ENCODE measurements at places on chromosomes 1 and 21.
A peak's percentile ranks its signal among the peaks of the same experiment; 100 is the strongest.

DNA sequence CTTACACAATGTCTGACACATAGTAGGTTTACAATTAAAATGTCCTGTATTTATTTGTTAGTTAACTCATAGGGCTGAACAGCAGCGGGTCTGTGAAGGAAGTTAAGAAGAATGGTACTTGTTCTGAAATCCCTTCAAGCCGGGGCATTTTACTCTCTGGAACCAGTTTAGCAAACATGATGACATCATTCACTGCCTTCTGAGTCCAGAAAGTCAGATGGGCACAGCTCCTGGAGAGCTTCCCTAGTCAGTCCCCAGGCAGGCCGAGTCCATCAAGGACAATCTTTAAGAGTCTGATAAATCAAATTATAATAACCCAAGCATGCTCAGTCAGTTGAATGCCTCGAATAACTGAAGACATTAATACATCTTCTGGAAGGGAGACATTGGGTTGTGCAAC lies 125.4 kb upstream of the DAB1 start:
- DNase-seq: no peak

GRCh38 chr1:112257043-112257835 lies 138.8 kb upstream of the CTTNBP2NL start:
- DNase-seq: no peak

DNA sequence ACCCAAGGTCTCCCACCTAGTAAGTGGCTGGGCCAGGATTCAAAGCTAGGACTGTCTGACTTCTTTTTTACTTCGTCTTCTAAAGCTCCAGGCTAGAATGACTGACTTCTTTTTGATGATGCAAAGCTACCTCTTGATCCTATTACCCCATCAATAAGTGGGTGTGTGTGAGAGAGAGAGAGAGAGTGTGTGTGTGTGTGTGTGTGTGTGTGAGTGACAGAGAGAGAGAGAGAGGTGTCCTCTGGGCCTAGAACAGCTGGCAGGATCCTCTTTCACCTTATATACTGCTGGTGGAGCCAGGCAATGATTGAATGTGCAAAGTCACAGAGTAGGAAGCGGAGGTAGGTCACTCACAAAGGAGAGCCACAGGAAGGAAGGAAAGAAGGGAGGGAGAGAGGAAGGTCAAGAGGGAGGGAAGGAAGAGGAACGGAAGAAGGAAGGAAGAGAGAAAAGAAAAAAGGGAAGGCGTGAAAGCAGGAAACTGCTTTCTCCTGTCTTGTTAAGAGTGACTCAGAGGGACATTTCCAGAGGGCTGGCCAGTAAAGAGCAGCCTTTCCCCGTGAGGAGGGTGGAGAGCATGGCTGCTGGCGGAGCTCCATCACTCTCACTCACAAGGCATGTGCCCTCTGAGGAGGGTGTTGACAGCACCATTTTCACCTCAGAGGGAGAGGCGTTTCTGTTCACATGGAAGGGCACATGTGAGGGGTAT lies 68.9 kb downstream of the CDC7 start:
- peak; percentile 61 for DNase-seq

DNA sequence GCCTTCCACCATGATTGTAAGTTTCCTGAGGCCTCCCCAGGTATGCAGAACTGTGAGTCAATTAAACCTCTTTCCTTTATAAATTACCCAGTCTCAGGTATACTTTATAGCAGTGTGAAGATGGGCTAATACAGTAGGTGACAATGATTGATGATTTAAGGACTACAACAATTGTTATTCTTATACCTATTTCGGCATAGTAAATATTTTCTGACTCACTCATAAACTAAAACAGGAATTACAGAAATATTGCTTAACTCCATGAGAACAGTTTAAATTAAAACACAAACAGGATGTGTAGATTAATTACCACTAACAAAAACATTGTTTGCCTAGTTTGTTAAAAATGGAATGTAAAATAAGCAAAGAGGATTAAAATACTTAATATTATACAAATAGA lies 839.9 kb downstream of the LTN1 start:
- DNase-seq: no peak

- no peak for DNase-seq
Observed at GRCh38 chr21:43903451-43904091, 38.5 kb downstream of the AGPAT3 start.

GRCh38 chr1:14437417-14437918 lies 161.0 kb upstream of the KAZN start:
- no peak for DNase-seq

GRCh38 chr1:207459008-207459407 lies 4.9 kb downstream of the CR2 start:
- no peak for DNase-seq

DNA sequence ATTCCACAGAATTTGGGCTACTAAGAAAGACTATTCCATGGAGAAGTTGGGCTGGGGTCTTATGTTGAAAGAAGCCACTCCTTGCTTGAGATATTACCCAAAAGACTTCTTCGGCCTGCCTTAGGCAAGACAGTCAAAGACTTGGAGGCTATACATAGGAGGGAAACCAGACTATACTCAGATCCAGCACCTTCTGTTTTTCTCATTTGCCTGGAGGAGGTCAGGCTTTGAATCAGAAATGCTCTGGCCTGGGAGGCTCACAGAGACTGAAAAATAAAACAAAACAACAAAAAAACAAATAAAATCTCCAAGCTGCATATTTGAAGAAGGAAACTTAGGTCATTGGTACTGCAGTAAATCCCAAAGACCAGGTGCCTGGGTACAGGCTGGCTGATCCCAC lies 38.4 kb upstream of the EXOSC10 start:
- DNase-seq: no peak

- DNase-seq: no peak
Observed at GRCh38 chr1:52142220-52143183, 613 bp downstream of the ZFYVE9 start.

DNA sequence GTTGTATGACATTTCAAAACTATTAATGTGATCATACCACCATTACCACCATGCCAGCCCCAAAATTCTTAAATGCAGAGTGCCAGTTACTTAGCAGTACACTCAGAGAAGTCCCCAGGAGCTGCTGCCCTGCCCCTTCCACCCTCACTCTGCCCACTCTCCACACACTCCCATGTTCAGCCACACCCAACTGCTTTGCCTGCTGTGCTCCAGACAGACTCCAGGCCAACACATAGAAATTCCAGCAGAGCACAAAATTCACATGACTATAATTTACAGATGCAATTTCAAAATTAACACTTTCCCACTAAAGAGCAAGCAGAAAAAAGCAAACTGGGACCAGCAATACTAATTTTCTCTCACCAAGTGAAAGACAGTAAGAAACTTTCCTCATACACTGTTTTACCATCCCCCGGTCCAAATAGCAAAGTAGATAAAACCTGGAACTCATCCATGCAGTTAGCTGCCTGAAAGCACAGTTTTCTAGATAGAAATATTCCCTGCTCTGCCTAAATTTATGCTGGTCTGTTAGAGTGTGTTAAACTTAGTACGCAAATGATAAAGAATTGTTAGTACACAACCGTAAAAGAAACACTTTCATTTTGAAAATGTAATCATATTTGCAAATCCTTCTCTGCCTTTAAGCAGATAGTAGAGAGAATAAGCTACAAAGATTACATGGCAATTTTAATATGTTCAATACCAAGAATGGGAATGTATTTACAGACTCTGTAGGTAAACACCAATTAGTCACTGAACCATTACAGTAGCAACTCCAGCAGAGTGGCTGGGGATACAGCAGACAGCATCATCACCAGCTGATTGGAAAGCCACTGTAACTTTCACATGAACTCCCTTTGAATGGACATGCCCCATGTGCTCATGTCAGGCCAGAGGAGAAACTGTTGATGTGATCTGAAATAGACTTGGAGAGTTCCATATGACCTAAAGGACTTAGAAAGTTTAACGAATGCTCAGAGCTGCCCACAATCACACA lies 176.5 kb downstream of the VAV3 start:
- no peak for DNase-seq

DNA sequence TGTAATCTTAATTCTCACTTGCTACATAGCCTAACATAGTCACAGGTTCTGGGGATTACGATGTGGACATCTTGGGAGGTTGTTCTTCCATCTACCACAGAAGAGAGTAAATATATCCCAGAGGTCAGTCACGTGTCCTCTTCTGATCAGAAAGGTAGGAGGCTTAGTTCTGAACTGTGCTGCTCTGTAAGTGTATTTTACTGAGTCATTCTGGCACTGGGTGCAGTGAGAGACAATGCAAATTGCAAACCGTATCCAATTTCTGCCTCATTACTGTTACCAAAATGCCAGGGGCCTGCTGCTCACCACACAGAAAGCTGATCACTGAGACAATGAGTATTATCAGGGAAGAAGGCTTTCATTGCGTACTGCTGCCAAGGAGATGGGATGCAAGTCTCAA lies 104.0 kb downstream of the GABPA start:
- DNase-seq: no peak

DNA sequence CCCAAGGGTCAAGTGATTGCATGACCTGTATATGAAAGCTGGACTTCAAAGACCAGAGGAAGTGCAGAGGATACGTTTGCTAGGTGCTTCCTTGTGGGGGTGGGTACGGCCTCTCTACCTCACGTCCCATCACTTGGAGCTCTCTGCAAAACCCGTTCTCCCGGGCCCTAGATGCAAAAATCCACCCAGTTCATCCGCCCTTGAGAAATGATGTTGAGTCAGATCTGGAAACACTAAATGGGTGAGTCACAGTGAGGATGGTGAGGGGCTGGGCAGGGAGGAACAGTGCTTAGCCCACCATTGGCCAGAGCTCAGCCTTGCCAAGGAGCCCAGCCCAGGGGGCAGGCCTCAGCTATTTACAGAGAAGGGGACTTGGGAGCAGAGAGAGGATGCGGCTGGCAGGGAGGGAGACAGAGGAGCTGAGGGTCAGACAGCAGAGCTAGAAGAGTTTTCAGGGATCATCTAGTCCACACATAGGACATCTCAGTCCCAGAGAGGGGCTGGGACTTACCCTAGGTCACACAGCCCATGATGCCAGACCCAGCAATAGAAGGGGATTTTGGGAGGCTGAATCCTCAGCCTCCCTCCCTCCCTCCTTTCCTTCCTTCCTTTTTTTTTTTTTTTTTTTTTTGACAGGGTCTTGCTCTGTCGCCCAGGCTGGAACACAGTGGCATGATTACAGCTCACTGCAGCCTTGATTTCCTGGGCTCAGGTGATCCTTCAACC lies 14.6 kb downstream of the ARHGEF10L start:
- DNase-seq: peak; percentile 72

GRCh38 chr1:175842550-175842949 lies 99.2 kb upstream of the TNR start:
- no peak for DNase-seq

GRCh38 chr1:245094954-245095353 lies 59.8 kb upstream of the KIF26B start:
- DNase-seq: no peak

DNA sequence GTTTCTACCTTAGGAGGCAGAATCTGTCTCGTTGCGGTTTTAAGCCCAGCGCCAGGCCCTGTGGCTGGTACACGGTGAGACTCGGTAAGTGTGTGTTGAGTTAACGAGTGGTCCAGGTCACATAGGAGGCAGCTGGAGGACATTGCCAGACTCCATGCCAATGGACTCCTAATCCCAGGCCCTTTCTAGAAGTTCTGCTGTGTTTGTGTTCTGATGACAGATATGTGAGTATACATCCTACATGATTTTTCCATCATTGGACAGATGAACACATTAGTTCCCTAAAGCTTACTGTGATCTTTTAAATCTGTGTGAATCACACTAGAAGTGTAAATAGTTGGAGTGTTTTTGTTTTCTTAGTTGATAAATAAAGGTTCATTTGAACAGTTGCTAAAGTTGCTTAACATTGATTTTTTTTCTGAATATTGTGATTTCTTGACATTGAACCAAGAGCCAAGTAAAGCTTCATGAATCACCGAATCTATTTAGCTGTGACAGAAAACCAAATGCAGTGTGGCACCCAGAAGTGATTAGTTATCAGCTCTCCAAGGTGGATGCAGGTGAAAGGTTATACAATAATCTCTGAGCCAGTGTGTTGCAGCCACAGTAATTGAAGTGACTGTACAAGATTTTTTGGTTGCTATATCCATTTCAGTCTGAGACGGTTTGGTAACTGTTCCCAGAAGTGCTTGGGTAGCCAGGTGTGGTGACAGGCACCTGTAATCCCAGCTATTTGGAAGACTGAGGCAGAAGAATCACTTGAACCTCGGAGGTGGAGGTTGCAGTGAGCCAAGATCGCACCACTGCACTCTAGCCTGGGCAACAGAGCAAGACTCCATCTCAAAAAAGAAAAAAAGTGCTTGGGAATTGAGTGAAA lies 46.3 kb downstream of the DOP1B start:
- DNase-seq: no peak

- no peak for DNase-seq
Observed at GRCh38 chr1:156062189-156062588, 1.2 kb downstream of the RAB25 start.

DNA sequence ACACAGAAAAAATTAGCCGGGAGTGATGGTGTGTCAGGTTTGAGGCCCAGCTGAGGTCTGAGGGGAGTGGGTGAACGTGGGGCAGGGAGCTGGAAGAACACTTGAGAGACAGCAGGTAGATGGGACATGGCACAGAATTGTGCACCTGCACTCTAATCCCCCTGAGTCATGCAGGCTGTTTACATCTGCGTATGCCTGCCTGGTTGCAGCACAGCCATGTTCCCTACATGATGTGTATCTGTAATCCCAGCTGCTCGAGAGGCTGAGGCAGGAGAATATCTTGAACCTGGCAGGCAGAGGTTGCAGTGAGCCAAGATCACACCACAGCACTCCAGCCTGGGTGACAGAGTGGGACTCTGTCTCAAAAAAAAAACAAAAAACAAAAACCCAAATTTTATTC lies 44.8 kb downstream of the ATP5PO start:
- DNase-seq: no peak

GRCh38 chr1:3670823-3671265 lies 18.5 kb downstream of the TP73 start:
- no peak for DNase-seq

- no peak for DNase-seq
Observed at GRCh38 chr1:176110203-176110602, 96.9 kb downstream of the COP1 start.

DNA sequence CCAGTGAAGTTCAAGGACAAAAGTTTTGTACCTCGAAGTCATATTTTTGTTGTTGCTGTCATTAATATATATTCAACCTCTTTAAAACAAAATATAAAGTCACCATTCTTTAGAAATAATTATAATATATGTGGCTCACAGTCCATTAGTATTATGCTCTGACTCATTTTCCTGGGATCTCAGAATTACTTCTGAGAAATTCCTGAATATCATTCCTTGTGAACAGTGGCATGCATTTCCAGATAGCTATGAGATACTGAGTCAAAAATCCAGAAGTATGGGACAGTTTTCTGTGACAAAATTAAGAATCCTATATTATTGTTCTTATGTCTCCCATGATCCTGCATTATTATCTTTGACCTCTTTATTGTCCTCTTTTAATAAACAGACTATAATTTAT lies 13.8 kb upstream of the RGS21 start:
- peak; percentile 4 for DNase-seq

- DNase-seq: peak; percentile 65
Observed at GRCh38 chr1:93338387-93339146, 7.1 kb upstream of the DR1 start.

GRCh38 chr21:30340714-30341573 lies 3.5 kb upstream of the KRTAP27-1 start:
- DNase-seq: no peak
